ENCODE measurements at places on chromosomes 12 and 14.

DNA sequence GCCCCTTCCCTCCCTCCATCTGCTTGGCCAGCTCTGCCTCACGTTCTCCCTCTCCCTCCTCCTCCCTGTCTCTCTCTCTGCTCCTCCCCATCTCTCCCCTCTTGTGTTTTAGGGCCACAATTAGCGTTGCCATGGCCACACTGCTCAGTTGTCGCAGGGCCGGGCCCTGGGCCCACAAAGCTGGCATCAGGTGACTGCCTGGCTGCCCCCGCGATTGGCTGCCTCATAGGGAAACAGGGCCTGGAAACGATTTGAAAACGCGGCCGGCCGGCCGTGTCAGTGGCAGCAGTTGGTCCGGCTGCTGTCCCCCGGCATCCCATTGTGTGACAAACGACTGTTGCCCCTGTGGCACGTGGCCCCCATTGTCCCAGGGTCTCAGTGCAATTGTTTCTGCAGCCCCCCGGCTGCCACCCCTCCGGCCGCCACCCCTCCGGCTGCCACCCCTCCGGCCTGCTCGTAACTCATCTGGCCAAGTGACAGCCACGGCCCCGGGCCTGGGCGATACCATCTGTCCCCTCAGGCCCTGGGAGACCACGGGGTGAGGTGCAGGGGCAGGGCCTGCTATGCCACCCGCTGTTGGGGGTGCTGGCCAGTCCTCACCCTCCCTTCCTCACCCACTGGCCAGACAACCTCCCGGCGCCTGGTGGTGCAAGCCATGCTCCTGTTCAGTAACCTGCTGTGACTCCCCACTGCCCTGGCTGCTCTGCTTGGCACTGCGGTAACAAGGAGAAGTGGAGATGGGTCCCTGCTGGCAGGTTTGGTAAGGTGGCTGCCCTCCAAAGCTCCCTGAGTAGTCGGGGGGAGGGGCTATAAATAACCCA is 17.4 kb downstream of the FOXN4 start:
- DNase-seq, result peak; percentile 98

DNA sequence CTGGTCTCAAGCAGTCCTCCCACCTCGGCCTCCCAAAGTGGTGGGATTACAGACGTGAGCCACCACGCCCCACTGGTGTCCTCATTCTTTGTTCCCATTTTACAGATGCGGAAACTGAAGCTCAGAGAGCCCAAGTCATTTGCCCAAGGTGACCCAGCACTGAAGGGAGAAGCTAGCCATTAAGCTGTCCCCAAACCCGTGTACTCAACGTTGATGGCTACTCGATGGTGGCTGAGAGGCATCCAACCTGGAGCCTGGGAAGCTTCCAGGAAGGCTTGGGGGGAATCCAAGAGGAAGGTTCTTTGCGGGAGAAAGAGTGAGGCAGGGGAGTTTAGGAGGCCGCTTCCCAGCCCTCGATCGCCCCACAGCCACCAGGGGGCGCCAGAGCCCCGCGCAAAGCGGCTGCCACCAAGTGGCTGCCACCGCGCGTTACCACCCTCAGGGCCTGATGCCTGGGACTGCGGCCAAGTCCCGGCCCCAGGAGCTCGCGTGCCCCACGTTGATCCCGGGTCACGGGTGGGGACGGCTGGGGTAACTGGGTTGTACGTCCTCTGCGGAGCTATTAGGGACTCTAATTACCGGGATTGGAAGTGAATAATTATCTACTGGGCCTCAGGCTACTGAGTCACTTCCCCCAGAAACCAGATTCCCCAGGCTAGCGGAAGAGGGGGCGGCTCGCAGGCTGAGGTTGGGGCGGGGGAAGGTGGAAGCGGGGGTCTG is 8.8 kb upstream of the SH2B3 start:
- DNase-seq, result peak; percentile 44

GRCh38 chr12:45756666-45757065 is 27.2 kb downstream of the ARID2 start:
- no peak for DNase-seq

DNA sequence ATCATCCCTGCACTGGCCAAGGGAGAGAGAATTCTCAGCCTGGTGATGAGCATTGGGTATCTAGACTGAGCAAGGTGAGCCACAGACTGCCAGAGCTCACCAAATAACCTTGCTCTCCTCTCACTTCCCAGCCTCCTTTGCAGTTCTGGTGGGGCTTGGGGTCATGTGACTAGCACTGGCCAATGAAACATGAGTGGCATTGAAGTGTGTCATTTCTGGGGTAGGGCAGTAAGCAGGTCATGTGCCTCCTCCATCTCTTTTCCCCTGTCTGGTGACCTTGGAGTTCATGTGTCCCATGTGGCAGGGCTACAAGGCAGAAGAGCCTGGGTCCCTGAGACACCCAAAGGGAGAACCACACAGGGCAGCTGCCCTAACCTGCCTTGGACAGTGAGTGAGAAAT is 3.6 kb upstream of the KRT72 start:
- no peak for DNase-seq

DNA sequence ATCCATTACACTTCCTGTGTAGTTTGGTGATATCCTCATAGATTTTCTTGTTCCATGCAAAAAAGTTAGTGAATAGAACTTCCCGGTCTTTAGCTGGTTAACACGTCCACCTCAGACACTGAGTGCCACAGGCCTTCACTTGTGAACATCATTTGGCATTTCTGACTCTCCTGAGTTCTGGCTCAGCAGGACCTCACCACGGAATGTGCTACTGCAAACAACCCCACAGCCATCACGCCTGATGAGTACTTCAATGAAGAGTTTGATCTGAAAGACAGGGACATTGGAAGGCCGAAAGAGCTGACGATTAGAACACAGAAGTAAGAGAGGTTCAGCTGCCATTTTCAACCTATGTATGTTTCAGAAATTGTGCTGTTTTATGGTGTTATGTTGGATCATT is 20.0 kb downstream of the C12orf76 start:
- DNase-seq, result no peak

- no peak for DNase-seq
Measured at GRCh38 chr12:1842905-1843640, 22.7 kb downstream of the LRTM2 start.

DNA sequence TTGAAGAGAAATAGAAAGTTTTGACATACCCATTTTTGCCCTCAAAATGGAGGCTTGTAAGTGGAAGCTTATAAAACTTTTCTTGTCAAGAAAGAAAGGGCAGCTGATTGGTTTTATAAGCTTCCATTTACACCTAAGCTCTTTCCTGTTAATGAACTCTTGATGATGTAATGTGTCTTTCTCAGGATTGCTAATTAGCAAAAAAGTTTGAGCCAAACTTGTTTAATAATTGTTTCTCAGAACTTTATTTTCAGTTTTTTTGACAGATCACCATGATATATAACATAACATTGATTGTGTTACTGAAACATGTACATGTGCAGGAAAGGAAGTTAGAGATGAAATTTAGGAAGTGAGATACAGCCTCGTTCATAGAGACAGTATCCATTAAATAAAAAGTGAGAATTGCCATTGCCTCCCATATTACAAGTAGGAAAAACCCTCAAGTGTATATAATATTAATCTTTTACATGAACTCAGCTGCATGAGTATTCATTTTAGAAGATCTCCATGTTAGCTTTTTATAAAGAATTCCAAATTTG is 26.8 kb downstream of the RIC8B start:
- no peak for DNase-seq

DNA sequence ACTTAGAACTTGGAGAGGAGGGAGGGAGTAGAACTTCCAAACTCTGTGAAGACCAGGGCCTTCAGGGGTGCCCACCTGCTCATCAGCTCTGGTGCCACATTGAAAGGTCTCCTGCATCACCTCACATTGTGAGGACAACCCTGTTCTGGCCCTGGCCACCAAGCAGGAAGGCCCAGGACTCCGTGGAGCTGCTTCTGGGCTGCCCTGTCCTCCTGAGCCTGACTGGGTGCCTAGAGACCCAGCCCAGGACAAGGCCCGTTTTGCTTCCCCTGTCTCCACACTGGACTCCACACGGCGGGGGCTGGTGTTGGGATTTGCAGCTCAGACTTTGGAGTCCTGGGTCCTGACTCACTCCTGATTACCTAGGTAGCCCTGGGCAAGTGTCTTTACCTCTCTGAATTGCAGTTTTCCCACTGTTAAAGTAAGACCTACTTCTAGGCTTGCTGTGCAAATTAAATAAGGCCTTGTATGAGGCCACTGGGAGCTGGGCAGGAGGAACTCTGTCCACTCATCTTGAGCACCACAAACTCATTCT is 12.5 kb upstream of the KRT82 start:
- no peak for DNase-seq

DNA sequence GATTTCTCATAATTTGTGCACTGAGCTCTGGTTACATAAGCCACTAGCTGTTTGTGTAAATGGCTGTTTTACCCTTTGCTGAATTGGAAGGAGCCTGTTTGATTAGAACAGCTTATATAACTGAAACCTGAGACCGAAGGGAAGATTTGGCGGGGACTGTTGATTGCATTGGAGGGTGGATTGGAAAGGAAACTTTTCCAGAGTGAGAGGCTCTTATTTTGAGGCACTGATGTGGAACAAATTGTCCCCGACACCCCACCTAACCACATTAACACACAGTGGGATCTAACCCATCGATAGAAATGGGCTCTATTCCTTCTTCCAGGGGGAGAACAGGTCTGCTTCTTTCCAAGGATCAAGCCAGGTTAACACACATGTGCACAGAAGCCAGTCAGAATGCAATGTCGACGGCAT is 51.7 kb downstream of the TMEM30B start:
- DNase-seq, result peak; percentile 82

DNA sequence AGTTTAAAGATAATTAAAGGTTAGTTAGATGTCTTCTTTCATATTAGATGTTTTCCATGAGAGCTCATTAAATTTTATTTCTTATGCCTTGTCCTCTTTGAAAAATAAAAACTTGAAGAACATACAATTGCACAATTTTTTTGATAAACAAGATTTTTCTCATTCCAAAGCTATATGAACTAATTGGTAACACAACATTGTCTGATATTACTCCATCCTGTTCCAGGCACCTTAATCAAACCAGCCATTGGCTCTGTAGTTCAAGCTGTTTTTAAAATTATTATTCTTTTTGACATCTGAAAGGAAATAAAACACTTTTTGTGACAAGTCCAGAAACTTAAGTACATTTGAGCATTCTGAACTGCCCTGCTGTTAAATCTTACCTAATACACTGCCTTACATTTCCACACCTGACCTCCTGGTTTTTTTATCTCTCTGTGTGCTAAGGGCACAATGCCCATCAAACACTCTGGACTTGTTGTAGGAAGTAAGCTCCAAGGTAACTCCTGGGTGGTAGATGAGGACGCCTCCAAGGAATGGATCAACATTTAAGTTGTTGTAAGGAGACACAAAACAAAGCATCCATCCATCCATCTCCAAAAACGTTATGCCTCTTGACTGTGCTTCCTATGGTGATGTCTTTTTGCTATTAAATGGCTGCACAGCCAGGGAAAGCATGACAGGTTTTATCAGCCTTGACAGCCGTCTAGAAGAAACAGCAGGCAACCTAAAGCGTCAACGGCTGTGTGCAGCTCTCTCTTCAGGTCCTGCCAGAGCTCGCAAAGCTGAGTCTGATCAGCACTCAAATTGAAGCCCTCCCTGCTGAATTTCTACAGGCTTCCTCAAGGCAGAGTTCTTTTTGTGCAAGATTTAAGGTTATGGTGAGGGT is 449.9 kb upstream of the FLRT2 start:
- no peak for DNase-seq

DNA sequence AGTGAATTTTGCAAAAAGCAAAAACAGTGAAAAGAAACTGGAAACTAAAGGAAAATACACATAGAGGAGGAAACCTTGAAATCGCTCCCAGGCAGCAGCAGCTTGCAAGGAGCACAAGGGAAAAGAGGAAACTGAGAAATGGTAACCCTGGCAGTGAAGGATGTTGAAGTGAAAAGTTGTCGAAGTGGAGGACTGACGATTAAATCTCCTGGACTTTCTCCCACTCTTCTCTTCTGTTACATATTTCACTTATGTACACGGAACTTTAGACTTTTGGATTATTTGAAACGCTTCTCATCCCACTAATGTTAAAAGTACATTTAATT is 388.8 kb upstream of the USP15 start:
- DNase-seq, result no peak

DNA sequence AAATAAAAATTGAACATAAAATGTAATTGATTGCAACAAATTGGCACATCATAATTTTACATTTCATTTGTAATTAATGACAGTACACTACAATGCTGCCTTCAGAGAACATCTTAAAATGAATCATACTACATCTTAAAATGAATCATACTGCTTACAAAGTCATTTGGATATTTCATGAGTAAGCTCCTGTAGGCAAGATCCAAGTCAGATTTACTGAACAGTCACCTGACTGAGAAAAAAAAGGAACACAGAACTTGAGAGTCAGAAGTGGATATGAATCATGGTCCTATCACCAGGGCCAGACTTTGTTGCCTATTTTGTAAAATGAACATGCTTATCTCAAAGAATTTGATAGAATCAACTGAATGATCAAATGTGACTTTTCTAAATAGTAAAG is 32.7 kb upstream of the FBLN5 start:
- no peak for DNase-seq

- no peak for DNase-seq
Measured at GRCh38 chr14:90060965-90061684, 669 bp upstream of the KCNK13 start.

DNA sequence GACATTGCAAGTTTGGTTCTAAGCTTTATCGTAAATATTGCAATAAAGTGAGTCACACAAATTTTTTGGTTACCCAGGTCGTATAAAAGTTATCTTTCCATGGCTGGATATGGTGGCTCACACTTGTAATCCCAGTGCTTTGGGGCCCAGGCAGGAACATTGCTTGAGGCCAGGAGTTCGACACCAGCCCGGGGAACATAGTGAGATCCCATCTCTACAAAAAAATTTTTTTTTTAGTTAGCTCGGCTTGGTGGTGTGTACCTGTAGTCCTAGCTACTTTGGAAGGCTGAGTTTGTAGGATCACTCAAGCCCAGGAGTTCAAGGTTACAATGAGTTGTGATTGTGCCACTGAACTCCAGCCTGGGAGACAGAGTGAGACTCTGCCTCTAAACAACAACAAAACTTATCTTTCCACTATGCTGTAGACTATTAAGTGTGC is 24.4 kb downstream of the PRORP start:
- DNase-seq, result no peak

GRCh38 chr12:131539381-131539780 is 171.5 kb upstream of the SFSWAP start:
- DNase-seq, result no peak

DNA sequence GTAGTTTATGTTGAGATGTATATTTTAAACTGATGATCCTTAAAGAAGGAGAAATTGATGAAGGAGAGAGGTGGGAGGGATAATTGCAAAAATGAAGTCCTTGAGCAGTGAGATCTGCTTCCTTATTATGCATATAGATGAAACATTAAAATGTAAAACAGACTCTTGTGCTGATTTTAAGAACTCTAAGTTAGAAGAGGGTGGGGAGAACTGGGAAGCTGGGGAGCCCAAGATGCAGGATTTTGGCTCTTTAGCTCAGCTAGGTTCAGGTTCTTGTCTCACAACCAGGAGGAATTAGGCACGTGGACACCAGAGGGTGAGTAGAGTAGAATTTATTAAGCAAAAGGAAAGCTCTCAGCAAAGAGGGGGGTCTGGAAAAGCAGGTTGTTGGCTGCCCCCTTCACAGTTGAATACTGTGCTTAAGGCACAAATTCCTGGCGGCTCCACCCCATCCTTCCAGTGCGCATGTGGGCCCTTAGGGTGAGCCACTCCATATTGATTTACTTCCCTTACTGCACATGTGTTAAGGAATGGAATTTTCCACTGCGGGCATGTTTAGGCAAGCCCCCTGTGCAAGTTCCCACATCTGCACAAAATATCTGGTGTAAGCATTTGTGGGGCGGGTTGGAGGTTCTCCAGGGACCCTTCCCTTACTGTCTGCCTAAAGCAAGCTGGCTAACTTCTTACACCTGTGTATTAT is 141.9 kb downstream of the BICD1 start:
- DNase-seq, result no peak
